ENCODE measurements at places on chromosomes 3 and 15.

DNA sequence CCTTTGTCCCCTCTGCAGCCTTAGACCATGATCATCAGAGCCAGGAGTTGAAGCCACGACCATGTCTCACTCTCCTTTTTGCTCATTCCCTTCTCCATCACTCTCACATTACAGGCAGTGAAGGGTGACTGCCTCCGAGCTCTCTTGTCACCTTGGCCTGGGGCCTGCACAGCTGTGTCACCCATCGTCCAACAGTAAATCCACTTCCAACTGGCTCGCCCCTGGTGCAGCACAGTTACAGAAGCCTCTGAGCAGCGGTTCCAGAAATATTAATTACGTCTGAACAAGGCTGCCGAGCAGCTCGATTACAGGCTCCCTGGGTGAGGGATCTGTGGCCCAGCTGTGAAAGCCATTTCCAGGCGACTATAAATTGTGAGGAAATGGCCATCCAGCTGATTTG, 528.2 kb downstream of the NR2F2 start:
- no peak for DNase-seq

- DNase-seq, result peak; percentile 43
Observed at GRCh38 chr3:50542177-50543034, 25.1 kb downstream of the C3orf18 start.

DNA sequence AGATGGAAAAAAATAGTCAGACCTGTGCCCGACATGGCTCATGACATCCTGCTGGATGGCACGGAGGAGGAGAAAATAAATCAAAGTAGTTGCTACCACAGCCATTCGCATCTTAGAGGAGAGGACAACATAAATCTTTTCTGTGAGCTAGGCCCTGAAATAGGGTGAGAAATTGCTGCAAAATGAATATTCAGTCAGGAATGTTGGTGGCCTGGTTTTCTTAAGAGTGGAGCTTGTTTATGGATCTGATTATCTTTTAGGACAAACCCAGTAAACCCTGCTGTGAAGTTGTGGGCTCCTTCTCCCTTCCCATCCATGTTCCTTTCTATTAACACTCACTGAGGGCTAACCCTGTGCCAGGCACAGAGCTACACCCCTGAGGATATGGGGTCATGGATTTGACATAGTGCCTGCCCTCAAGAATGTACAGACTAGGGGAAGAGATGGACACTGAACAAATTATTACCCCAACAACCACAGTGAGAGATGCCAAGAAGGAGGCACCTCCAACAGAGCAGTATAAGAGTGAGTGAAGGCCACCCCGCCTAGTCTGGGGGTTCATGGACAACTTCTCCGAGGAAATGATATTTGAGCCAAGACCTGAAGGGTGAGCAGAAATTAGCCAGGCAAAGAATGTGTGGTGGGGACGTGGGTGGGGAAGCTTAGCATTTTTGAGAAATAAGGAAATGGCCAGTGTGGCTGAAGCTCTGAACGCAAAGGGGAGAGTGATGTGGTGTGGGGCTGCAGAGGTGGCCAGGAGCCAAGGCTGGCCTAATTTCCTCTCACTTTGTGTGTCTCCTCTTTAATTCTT, 68.9 kb upstream of the ARL8B start:
- DNase-seq, result no peak

GRCh38 chr3:128432971-128433836, 33.5 kb downstream of the DNAJB8 start:
- no peak for DNase-seq

DNA sequence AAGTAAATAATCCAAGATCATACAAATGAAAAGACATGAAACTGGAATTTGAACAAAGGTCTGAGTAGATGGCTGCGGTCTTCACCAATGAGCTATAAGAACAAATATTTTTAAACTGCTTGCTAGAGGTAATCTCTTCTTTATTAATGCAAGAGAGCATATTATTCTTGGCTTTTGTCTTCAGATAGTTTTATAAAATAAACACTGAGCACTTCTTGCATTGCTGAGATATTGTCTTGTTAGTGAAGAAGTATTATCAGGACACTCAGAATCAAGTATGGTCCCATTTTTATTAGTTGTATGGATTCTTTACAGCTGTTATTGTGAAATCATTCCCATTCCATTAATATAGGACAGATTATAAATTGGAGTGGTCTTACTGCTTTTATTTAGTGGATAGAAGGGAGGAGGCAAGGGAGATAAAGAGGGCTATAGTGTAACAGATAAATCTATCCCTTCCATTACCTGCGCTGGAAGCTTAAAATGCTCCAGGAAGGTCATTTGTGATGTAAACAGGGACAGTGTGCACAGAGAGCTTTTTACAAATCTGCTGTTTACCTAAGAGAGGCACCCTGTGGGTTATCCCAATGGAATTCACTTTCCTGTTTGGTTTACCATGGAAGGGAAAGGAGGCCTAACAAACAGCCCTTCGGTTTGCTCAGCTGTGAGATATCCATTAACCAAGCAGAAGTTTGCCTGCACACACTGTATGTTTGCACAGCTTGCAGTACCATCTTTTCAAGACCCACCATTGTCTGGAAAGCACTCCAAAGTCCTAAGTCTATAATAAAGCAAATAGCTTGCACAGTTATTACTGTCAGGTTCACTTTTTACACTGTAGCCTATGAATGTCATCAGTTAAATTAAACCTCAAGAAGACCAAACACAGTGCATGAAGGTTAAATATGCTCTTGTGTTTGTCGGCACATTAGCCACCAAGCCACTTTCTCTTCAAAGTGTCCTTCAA, 347.7 kb upstream of the TGFBR2 start:
- no peak for DNase-seq

DNA sequence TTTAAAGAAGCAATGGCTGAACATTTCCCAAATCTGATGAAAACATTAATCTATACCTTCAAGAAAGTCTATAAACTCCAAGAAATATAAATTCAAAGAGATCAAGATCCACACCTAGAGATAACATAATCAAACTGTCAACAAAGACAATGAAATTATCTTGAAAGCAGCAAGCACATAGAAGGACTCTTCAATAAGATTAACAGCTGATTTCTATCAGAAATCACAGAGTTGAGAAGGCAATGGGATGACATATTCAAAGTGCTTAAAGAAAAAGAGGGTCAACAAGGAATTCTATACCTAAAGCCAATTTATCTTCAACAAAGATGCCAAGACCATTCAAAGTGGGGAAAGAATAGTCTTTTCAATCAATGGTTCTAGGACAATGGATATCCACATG, 41.1 kb upstream of the LAMP3 start:
- DNase-seq, result no peak

GRCh38 chr3:67875338-67875737, 220.9 kb upstream of the SUCLG2 start:
- DNase-seq, result no peak

DNA sequence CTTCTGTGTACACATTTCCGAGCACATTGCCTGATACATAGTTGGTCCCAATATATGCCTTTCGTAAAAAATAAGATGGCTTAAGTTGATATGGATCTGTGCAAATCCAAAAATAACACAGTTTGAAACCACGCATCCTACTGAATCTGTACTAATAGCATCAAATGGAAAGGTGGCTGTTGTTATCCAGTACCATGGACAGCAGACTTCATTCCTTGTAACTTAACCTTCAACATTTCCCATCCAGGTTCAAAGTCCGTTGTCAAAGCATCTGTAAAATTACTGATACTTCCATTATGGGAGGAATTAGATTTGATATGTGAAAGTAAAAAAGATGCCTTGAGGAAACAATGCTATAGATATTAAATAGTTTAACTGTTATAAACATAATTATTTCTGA, 65.5 kb upstream of the C3orf49 start:
- no peak for DNase-seq

DNA sequence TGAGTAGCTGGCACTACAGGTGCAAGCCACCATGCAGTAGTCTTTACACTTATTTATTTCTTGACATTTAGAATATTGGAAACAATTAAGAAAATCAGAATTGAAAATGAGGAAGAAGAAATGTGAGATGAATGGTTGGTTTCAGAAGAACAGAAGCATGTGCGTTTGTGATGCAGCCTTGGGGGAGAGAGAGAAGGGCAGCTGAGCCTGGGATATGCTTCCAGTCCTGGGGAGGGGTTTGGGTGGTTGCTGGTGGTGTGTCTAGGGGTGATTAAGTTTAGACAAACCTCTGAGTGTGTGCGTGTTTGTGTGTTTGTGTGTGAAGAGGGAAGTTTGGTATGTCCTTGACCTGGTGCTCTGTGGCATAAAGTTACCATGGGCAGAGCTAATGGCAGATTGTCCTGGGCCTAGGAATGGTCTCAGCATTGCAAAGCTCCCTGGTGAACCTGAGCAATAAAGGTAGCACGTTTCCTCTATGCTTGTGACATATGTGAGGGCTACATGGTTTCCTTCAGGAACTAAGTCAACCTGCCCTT, 35.6 kb downstream of the CTSH start:
- DNase-seq, result no peak

DNA sequence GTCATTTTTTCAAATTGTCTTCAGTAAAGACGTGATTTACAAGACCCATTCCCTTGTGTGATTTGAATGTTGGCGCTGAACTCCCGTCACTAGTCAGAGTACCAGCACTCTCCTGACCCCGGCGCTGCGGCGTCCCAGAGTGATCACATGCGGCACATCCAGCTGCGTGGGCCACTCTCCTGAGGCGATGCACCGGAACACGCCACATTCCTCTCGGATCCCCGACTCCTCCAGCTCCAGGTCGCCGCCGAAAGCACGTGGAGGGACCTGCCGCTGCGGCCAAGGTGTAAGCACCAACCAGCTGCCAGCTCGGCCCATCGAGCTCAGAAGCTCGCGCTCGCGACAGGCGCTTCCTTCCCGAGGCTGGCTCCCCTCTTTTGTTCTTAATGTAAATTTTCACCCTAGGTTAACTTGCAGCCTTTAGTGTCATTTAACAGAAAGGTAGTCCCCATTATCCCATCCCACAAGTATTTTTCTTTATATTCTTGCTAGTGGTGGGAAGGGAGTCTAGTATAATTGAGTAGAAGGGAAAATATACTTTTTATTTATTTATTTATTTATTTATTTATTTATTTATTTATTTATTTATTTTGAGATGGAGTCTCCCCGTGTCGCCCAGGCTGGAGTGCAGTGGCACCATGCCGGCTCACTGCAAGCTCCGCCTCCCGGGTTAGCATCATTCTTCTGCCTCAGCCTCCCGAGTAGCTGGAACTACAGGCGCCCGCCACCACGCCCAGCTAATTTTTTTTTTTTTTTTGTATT, 61.7 kb upstream of the VGLL3 start:
- peak; percentile 0 for DNase-seq

DNA sequence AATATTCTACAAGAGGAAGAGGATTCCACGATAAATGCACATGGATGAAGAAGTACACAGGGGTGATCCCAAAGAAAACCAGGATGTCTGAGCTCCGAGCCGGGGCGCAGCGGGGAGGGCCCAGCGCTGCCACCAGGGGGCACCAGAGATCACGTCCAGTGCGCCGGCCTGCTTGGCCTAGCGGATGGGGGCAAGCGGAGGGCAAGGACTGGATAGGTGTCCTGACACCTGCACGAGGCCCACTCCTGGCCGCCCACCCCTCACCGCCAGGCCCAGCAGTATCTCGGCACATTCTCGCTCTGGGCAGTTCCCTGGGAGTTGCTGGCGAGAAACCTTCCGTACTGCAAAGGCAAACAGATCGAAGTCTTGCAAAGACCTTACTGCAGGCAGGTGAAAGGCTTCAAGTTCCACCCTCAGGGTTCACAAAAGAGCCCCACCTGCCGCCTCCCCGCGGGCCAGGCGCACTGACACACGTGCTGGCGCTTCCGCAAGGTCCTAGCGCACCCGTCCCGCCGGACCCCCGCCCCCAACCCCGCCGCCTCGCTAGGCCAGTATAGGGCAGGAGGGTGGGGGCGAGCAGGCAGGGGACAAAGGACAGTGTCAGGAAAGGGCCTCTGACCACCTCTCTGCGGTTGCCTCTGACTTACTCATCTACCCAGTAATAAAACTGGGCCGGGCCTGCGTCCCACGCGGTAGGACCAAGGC, 3.3 kb downstream of the ANKRD63 start:
- DNase-seq, result peak; percentile 68

DNA sequence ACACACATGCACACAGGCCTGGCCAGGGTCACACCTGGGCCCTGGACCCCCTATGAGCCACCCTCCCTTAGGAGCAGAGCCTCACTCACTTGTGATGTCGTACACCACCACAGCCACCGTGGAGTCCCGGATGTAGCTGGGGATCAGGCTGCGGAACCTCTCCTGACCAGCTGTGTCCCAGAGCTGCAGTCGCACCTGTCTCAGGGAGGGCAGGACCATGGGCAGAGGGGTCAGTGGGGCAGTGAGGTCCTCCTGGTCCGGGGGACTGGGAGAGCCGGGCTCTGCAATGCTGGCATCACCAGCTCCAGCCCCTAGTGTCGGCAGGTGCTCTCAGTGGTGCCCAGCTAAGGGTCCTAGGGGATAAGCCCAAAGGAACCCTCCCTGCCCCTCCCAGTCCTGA, 35.6 kb downstream of the SRPRB start:
- no peak for DNase-seq

DNA sequence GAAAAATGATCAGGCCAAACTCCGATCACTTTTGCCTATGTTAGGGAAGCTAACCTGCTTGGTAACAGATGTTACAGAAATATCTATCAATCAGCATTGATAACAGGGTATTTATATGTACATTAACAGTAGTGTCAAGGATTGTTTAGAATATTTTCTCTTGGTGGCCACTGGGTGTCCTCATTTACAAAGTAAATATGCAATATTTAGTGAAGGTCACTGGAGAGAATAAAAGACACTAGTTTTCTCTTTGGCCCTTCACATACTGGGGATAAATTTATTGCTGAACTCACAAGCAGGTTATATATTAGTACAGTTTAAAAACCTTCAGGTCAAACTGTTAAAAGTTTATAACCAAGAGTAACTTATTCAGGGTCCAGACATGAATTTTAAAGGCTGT, 69.0 kb downstream of the TIGIT start:
- DNase-seq, result no peak

- peak; percentile 73 for DNase-seq
Observed at GRCh38 chr3:157128771-157129681, 30.9 kb downstream of the CCNL1 start.

DNA sequence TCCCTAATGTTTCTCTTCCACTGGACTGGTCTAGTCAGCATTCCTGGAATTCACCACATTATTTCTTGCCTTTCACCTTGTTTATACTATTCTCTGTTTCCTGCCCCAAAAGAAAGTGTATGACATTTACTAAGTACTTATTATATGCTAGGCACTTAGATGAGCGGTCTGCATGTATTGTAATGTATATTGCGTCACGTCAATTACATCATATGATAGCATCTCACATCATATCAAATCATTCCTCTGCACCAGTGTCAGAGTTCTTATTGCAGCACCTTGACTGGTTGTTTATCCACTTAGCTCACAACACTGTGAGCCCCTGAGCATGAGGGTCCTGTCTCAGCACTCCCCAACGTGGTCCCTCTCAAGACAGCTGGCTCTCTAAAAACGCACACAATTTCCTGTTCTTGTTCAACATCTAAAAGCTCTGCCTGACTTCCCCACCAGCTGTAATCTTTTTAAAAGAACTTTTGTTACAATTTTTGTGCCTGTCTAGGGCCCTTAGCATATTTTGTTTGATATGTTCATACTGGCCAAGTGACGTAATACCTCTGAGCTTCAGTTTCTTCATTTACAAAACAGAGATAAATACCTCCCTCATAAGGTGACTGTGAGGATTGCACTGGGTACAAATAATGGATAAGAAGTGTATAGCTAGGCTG, 58.8 kb downstream of the ARHGAP31 start:
- DNase-seq, result no peak
